Stimulated activated CD4-positive, alpha-beta T cell treated with anti-CD3 and anti-CD28 coated beads, Interleukin-2, amount 100 ng/mL, for 4 hours (primary cell): ENCODE measurements at places on chromosomes 11 and 22.

GRCh38 chr11:61554172-61554988 lies 26.5 kb downstream of the SYT7 start:
- peak; percentile 74 for DNase-seq

- DNase-seq, result no peak
Observed at GRCh38 chr11:67271541-67272284, 5.4 kb downstream of the GRK2 start.

DNA sequence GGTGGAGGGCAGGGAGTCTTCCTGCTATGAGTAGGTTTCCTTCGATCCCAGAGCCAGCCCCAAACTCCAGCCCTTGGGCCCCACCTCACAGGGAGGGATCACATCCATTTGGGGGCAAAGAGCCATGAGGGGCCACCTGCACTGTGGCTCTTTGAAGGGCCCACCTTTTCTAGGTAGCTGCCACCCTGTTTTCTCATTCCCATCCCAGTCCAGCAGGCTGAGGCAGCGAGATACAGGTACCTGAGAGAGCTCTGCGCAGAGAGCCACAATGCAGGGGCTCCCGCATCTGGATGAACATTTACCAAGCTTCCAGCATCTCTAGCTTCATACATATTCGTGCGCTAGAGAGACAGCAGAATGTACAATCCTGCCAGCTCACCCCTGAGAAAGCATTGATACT lies 16.3 kb downstream of the FXYD6 start:
- DNase-seq, result no peak

- no peak for DNase-seq
Observed at GRCh38 chr22:37731804-37732471, 35.1 kb downstream of the TRIOBP start.

- DNase-seq, result no peak
Observed at GRCh38 chr11:77882396-77882795, 61.5 kb downstream of the AAMDC start.

DNA sequence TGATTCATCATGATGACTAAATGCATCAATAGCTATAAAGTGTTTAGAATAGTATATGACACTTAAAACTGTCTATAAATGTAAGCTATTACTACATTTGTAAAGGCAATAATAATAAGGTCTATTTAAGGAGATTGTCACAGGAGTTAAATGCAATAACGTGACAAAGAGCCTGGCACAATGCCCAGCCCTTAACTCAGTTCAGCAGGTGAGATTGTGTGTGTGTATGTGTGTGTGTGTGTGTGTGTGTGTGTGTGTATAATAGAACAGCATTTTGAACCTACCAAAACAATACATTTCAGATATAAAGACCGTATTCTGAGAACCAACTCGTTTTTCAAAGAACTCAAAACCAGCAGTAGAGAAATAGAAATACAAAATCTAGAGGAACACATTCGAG lies 177.5 kb downstream of the MYO18B start:
- DNase-seq, result no peak

DNA sequence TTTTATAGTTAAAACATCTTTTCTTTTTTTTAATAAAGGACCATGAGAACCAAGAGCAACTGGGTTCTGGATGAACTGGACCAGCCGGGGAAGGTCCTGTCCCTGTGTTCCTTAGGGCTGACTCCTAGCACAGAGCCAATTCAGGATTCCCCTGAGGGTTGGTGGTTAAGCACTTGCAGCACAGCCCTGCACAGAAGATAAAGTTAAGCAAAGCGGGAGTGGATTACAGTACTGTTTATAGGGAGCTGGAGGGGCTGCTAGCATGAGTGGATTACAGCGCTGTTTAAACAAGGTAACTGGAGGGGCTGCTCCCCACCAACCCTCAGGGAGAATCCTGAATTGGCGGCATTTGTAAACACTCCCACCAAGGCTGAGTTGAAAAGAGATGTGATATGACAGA lies 90.6 kb downstream of the CELSR1 start:
- no peak for DNase-seq

GRCh38 chr11:109734566-109734965 lies 312.6 kb downstream of the C11orf87 start:
- no peak for DNase-seq

DNA sequence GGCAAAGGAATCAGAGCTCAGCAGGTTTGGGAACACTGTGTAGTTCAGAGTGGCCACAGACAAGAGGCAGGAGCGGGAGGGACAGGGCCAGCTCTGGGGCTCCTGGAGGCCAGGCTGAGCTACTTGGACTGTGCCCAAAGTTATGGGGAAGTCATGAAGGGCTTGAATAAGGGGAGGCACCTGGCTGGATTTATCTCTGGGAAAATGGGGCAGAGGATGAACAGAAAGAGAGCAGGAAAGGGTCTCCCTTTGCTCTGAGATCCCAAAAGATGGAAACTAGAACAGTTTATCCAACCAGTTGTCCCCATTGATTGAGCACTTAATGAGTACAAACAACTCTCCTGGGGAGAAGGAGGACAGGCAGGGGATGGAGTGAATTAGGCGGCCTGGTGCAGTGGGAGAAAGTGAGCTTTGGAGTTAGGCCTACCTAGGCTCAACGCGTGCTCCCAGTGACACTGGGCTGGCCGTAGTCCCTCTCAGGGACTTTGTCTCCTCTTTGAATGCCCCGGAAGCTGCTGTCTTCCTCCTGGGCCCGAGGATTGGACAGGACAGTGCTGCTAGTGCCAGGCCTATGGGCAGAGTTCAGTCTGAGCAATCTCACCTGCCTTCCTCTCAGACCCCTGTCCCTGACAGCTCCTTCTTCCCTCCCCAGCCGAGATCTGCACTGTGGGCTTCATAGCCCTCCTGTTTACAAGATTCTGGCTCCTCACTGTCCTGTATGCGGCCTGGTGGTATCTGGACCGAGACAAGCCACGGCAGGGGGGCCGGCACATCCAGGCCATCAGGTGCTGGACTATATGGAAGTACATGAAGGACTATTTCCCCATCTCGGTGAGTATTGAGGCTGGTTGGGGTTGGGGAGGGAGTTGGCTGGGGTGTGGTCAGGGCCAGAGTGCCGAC lies 2.0 kb downstream of the MOGAT2 start:
- no peak for DNase-seq

DNA sequence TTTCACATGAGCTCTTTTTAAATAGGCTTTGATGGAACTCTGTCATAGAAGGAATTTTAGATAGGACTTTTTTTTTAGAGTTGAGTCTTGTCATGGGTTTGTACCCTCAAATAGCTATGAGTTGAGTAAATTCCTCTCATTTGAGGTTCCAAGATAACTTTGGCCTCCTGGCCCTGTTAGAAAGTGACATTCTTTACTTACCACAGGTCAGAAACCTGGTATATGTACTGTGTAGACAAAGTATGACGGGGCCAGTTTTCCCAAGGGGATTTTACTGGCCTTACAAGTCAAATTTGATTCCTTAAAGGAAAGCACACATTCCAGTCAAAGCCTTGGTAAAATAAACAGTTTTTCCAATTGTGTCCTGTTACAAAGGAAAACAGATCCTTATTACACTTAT lies 729.3 kb upstream of the LUZP2 start:
- no peak for DNase-seq

DNA sequence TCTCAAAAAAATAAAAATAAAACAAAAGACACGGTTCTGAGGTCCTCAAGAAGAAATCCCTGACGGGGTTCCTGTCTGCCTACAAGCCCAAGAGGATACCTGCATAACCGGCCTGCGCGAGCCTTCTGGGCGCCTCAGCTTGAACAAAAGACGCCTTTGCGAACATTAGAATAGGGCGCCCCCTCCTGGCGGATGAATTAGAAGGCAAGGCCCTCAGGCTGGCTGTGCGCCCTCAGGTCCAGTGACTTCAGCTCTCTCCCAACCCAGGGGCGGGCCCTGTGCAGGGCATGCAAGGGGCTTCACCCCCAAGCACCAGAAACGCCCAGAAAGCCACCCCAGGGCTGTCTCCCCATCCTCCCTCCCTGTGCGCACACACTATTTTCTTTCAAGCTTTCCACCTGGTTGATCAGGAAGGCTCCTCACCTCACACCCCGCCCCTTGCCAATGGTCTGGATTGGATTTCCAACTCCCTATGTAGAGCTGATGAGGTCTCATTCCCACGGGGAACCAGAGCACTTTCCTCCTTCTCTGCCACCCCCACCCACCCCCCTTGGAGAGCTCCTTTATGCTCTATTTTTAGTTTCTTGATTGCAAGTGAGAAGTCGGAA lies 273.3 kb downstream of the BUD13 start:
- no peak for DNase-seq

DNA sequence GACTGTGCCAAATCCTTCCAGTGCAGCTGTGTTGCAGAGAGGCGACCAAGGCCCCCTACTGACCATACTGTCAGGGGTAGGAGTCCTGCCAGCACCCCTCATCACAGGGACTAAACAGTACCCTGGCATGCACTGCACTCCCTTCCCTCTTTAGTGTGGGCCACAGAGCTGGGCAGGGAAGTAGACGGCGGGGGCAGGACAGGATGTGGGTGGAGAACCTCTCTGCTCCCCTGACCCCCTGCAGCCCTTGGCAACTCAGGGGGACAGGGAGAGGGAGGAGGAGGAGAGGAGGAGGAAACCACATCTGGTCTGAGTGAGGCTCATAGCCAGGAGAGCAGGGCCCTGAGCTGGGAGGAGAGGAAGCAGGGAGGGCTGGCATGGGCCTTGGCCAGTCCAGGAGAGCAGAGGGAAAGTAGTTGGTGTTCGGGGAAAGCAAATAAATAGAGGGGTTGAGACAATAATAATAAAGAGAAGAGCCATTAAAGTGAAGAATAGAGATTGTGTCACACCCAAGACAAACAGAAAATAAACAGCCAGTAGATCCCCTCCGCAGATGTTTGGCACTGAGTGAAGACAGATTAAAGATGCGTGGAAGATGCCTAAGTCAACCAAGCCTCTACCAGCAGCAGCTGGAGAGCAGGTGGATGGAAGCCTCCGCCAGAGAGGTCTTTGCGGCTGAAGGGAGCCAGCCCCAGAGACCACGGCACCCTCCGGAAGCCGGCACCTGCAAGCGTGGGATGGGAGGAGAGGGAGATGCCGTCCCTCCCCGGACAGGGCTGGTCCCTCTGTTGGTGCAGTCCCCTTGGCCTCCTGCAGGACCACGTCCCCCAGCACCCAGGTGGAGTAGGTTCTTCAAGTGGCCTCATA lies 61.5 kb downstream of the RPUSD4 start:
- no peak for DNase-seq

DNA sequence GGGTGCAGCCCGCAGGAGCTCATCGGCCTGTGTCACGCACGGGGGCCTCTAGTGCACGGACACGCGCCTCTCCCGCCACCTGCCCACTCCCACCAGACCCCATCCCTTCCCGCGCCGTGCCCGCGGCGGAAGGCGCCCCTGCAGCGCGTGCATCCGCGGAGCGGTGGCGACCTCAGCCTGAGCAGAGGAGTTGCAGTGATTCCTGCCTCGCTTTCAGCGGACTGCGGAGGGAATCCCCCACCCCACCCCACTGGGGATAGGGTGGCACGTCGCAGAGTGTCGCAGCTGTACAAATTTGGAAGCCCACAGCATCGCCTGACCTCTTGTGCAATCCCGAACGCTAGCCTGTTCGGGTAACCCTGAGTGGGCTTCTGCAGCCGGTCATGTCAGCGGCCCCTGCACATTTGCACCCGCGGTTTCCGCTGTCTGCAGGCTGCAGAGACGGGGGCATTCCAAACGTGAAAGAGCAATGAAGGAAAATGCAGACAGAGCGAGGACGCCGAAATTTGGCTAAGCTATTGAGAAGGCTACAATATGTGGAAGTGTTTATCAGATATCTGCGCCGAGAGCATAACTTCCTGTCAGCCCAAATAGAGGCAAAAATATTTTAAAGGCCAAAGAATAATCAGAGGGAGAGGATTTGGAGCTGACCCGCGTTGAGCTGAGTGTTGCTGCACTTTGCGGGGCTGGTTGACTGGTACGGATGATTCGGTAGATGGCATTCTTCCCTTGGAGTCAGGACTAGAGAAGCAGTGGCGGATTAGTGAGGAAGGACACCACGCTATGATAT lies 617 bp upstream of the ARHGAP20 start:
- no peak for DNase-seq

- DNase-seq, result no peak
Observed at GRCh38 chr11:102767800-102768199, 12.6 kb downstream of the MMP10 start.

DNA sequence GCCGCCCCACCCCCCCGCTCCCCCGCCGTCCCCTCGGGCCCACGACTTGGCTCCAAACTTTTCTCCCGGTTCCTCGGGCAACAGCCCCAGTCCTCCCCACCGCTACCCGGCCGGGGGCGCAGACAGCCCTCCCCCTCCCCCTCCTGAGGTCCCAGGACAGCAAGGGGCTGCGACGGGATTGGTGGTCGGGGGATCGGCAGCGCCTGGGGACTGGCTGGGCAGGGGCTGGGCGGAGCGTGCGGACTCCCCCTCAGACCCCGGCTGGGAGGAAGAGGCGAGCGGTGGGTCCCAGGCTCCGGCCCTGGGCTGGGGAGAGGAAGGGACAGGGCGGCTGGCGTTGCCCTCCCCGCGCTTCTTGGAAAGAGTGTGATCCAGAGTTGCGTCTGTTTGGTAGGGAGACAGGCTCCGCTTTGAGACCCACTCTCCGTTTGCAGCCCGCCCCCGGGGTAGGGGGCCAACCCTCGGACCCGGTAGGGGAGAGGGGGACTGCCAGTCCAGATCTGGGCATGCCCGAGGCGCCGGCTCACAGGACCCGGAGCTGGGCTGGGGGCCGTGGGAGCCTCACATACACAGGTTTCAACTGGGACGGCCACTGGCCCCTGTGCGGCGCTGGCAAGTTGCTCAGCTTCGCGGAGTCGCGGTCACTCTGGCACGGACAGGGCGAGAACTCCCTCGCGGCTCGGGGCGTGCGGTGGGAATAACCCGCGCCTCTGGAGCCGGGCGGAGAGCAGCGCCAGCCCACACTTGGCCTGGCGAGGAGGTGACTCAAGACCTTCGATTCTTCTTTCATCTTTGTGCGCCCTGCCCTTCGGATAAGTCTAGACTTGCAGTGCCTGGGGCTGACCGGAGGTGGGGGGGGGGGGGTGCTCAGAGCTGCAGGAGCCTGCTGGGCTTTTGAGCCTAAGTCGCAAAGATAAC lies 999 bp downstream of the TSKU start:
- DNase-seq, result no peak

DNA sequence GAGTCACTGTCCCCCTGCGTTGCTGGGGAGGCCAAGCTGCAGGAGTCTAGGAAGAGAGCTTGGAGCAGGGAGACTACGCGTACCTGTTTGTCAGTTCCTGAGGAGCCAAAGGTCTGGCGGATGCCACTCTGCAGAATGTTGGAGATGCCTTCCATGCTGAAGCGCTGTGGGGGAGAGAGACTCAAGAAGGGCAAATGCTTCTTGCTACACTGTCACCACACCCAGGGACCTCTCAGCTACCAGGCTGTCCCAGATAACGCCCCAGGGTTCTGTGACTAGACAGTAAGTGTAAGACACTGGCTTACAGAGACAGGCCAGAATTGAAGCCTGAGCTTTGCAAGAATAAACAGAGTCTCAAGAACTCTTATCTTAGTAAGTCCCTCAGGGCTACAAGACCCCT lies 42.0 kb downstream of the FEZ1 start:
- no peak for DNase-seq
